ENCODE measurements at places on chromosomes 2 and 18.

- no peak for DNase-seq
Measured at GRCh38 chr18:64403784-64404503, 255.1 kb upstream of the LINC00305 start.

DNA sequence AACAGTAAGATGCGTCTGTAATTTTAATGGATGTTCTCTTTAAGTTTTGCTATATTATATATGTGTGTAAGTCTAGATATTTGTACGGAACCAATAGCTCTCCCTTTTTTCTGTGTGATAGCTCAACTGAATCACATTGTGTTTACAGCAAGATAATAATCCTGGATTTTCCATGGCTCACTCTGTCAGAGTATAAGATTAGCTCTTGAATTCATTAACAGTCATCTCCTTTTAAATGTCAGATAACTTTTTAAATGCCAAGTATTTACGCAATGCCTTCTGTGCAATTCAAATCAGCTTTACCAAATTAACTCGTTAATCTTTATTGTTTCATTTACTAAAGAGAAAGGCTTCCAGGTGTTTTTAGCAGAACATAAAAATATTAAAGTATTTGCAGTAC, 76.9 kb downstream of the KIAA2012 start:
- no peak for DNase-seq

- no peak for DNase-seq
Measured at GRCh38 chr18:47545613-47546012, 294.2 kb upstream of the SKOR2 start.

DNA sequence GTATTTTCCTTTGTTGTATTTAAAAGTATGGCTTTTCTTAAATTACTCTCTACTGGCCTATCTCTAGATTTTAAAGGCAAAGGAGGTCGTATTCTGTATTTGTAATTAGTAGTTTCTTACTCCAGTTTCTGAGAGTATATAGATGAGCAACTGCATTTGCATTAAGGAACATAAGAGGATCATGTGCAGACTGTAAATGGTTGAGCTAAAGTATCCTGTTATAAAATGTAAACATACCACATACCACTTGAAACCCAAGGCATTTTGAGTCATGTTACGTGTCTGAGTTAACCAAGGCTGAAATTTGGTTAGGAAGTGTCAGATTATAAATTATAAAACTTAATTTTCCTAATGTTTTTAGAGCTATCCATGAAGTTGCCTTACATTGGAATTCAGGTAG, 76.3 kb downstream of the GPD2 start:
- DNase-seq, result no peak

DNA sequence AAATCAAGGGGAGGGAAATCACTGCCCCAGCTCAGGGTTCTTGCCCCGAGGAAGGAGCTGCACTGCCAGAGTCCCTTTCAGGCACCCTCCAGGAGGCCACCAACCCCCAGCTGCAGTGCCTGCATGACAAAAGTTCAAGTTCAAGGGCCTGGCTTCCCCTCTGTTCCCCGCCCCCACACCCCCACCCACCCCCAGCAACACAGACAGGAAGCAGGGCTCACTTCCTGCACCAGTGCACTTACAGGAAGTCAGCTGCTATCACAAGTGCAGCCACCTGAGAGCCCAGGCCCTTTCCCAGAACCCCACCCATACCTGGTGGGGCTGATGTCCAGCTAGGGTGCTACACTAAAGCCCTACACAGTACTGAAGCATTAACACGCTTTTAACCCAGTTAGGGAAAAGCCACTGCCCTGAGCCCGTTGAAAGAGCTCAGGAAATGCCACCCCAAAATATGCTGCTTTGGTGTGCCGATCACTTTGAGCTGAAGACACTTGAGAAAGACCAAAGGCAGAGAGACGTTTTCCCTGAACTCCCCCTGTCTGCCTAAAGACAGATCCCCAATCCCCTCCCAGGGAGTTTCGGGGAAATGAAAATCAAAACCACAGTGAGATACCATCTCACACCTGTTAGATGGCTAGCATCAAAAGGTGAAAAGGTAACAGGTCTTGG, 109.9 kb upstream of the CAB39 start:
- DNase-seq, result peak; percentile 41

- no peak for DNase-seq
Measured at GRCh38 chr2:101264360-101264939, 11.8 kb downstream of the CNOT11 start.

- no peak for DNase-seq
Measured at GRCh38 chr18:44411976-44412375, 268.7 kb upstream of the SETBP1 start.

DNA sequence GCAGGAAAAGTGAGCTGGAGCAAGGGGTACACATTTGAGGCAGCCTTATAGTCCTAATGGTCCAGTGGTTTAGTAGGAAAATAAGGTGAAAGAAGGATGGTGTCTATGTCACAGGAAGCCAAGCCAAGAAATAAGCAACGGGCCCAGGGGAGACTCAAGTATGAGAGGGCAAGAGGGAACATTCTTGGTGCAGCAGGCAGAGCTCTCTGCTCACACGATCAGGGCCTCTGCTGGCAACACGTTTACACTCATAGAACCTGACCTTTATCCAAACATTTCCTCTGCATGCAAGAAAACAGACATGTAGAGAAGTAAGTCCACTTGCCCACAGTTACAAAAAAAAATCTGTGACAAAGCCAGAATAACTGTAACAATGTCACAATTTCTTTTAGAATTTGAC, 32.6 kb upstream of the LRRC30 start:
- DNase-seq, result no peak

GRCh38 chr2:102753563-102754159, 8.2 kb upstream of the TMEM182 start:
- DNase-seq, result no peak

DNA sequence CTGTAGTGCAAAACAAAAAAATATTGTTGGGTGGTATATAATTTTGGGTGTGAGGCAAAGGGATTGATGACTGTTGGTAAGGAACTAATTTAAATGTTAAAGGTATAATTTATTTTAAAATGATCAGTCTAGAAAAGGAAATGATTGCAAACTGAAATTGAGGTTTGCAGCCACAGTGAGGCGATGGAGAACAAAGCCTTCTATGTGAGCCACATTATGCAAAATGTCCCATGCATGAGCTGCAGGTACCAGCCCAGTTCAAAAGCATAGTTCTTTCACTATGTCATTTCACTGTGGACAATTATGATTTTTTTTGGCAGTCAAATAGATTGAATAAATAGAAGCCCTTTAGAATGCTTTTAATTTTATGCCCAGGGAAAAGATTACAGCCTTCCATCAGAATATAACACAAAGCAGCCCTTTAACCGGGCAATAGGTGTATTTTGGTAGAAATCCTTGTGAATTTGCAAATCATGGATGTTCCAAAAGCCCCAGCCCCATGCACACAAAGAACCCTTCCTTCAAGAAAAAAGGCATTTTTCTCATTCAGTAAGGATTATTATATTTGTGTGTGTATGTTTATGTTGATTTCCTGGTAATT, 1.7 kb downstream of the MAP2 start:
- DNase-seq, result no peak

- peak; percentile 52 for DNase-seq
Measured at GRCh38 chr2:70647873-70648481, 94.4 kb upstream of the TGFA start.

GRCh38 chr2:195535911-195536522, 121.0 kb upstream of the SLC39A10 start:
- DNase-seq, result peak; percentile 32

DNA sequence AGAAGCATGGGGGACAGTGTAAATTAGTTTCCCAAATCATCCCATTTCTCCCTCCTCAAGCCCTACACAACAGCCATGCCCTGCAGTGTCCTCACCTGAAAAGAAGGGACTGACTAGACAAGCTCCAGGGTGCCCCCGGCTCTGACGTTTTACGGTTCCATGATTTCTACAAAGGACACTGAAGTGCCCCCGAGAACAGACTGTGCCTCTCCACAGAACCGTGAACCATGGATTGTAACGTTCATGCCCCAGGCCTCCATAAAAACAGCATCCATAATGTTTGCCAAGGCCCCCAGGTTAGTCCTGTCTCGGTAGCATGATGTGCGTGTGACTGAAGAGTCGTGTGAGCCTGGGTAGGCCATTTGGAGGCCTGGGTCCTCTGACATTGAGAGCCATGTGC, 7.0 kb upstream of the ACOXL start:
- DNase-seq, result no peak

DNA sequence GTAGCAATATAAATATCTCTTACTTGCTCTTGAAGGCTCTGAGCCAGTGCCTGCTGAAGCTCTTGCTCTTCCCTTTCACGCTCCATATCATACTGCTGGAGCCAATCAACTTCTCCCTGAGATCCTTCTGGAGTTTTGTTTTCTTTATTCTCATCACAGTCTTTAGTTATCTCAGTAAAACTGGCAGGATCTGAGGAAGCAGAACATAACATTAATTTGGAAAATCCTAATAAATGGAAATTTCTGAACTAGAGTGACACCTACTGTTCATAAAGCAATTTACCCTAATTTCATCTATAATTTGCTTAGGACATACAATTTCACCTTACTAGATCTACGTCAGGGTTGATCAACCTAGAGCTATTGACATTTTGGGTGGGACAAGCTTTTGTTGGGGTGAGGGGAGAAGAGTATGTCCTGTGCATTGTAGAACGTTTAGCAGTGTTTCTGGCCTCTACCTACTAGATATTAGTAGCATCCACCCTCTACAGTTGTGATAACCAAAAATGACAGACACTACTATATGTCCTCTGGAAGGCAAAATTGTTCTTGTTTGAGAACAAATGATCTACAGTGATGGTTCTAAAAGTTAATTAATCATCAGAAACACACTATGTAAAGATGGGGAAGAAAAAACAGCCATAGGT, 47.2 kb downstream of the VIL1 start:
- no peak for DNase-seq

DNA sequence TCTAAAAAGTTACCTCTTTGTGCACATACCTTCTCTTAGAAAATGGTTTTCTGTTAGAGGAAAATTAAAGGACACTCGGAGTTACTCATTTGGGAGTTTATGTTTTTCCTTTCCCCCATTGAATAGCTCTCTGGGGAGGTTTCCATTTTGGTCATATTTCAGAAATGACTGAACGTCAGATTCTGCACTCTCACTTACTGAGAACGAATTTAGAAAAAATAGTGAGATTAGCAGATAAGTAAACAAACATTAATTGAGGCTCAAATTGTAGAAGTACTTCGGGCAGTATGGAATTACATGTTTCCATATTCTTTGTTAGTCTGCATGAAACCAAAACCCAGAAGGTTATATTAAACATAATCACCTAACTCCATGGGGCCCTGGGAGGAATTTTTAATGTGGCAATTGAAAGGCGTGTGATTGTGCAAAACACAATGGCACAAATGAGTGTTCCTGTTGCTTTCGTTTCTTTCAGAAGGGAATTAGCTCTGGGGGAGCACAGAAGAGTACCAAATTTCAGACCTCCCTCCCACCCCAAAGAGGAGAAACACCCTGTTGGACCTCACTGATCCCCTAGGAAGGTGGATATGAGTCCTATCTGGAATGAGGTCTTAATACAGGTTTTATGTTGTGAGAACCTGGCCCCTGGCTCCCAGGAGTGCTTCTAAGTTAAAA, 212.3 kb downstream of the BCL2 start:
- DNase-seq, result no peak

GRCh38 chr2:42493468-42494354, at the start of gene KCNG3:
Gene KCNG3 (minus strand): TSS chr2:42493982. CDS start chr2:42493501, 481 bp downstream.
- DNase-seq, result peak; percentile 62

GRCh38 chr2:44974064-44974715, 32.7 kb downstream of the SIX3 start:
- no peak for DNase-seq

- DNase-seq, result no peak
Measured at GRCh38 chr18:67805261-67805660, 288.7 kb upstream of the DSEL start.

DNA sequence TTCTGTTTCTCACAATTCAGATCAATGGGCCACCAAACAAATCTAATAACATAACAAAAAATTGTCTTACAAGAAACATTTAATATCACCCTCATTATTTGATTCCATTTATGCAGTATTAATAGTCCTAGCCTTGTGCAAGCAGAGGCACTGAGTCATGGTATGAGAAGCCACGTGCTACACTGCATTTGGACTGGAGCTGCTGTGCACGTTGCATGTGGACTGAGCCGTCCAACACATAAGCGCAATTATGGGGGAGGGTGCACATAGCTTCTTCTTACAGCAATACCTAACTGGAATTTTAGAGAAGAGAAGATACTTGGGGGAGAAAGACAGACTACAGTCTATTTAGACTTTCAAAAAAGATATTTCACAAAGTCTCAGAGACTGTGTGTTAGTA, 329.6 kb upstream of the ID2 start:
- no peak for DNase-seq

DNA sequence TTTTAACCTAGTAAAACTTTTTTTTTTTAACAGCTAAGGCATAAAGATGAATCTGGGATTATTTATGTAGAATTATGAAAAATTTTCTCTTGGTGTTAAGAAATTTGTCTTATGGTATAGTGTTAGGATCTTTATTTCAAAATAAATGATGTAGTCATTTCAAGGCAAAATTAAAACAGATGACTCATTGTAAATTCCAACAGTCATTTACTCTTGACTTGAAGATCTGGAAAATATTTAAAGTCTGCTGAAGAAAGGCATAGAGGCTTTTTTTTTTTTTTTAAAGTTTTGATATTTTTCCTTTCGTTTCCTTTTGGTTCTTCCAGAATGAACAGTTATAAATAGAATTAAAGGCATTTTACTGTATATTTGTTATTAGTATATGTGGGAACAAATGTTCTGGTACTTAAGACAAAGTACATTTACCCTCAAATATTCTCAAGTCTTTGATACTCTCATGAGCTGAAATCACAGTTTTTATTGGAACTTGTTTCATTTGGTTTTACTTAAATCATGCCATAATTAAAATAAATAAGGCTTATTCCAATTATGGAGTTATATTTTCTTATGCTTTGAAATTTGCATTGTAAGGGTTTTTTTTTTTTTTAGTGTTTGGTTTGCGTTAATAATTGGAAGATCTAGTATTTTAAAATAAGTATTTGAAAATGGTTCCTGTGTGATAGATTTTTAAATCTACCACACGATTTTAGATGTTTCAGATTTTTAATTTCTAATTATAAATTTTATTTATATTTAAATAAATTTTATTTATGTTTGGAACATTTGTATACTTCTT, 29.9 kb downstream of the GLS start:
- DNase-seq, result no peak

- DNase-seq, result no peak
Measured at GRCh38 chr18:35289293-35289692, 736 bp downstream of the ZSCAN30 start.

- DNase-seq, result no peak
Measured at GRCh38 chr18:2948038-2948437, 64.9 kb downstream of the LPIN2 start.

GRCh38 chr2:59630789-59631188, 922.7 kb downstream of the BCL11A start:
- DNase-seq, result no peak

- DNase-seq, result no peak
Measured at GRCh38 chr2:238916875-238917590, 69.1 kb downstream of the TWIST2 start.

All from activated B cell treated with CpG ODN at 0.5 μM for 24 hours (primary cell).